ENCODE measurements at places on chromosomes 11 and 22.

- DNase-seq, result no peak
Measured at GRCh38 chr11:96342014-96342960, 708 bp downstream of the MAML2 start.

DNA sequence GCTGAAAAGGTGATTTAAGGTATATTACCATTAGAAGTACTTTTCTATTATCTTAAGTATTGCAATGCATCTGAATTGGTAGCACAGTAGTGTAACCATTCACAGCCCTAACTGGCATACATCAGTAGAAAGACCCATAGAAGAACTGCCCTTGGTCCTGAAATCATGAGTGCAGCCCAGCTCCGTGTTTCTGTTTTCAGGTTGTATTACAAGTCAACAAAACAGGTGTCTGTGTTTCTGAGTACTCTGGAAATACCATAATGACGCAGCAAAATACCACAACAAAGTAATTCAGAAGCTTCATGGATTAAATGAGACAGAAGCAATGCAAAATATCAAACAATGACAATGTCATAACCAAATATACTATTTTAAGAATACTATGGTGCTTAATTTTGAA is 226.3 kb downstream of the OPCML start:
- DNase-seq, result no peak

GRCh38 chr11:86678823-86679222 is 6.4 kb upstream of the ME3 start:
- no peak for DNase-seq

- no peak for DNase-seq
Measured at GRCh38 chr11:60634126-60634525, 65.3 kb upstream of the MS4A8 start.

DNA sequence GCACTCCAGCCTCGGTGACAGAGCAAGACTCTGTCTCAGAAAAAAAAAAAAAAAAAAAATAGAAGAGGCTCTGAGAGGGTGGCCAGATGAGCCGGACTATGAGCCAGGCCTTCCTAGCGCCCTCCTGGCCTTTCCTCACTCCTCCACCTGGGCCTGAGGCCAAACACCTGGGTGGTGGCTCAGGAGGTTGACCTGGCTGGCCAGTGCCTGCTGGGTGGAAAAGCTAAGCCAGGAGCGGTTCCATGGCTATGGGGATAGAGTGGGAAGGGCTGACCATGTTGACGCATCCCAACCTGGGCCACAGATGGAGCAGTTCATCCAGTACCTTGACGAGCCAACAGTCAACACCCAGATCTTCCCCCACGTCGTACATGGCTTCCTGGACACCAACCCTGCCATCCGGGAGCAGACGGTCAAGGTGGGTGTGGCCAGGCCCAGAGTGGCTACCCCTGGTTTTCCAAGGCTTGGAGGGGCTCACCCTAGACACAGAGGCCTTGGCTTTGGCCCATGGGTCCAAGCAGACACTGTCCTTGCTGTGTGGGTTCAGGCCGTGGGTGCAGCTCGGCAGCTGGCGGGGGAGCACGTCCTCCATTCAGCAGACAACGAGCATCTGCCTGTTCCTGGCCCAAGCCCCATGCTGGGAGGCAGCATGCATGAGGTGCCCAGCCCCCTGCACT is 7.6 kb downstream of the SCYL1 start:
- DNase-seq, result no peak

DNA sequence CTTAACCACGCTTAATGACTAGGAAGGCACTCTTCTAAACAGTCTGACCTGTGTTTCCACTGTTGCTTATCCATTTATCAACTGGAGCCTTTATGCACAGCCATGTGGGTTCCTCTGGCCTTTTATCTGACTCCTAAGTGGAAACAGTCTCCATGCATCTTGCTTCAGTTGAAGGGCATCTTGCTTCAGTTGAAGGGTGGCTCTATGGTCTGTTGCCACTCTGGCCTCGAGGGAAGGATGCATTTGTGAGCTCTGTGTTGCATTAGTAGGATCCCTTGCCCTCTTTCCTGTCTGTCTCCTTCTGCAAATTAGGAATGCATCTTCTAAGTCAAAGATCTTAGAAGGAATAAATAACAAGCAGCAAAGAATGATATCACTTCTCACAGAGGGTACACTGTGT is 25.8 kb upstream of the C11orf96 start:
- DNase-seq, result no peak

GRCh38 chr22:39535357-39535725 is 2.8 kb upstream of the RPS19BP1 start:
- DNase-seq, result no peak

DNA sequence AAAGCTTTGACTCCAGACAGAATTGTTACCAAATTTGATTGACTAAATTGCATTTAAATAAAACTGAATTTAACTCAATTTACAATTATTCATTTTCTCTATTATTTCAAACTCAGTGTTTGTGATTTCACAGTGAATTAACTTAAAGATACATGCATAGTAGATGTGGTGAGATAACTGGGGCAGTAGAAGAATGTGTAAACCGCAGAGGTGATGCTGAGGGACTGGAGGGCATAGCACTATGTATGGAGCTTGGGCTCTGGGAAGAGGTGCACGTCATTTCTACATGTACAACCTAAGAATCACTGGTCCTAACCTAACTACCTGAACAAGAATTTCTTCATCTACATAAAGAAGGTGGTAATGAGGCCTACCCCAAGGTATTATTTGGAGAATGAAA is 13.7 kb downstream of the OR5B17 start:
- no peak for DNase-seq

GRCh38 chr11:76577226-76577920 is 93.2 kb downstream of the LRRC32 start:
- DNase-seq, result peak; percentile 87

DNA sequence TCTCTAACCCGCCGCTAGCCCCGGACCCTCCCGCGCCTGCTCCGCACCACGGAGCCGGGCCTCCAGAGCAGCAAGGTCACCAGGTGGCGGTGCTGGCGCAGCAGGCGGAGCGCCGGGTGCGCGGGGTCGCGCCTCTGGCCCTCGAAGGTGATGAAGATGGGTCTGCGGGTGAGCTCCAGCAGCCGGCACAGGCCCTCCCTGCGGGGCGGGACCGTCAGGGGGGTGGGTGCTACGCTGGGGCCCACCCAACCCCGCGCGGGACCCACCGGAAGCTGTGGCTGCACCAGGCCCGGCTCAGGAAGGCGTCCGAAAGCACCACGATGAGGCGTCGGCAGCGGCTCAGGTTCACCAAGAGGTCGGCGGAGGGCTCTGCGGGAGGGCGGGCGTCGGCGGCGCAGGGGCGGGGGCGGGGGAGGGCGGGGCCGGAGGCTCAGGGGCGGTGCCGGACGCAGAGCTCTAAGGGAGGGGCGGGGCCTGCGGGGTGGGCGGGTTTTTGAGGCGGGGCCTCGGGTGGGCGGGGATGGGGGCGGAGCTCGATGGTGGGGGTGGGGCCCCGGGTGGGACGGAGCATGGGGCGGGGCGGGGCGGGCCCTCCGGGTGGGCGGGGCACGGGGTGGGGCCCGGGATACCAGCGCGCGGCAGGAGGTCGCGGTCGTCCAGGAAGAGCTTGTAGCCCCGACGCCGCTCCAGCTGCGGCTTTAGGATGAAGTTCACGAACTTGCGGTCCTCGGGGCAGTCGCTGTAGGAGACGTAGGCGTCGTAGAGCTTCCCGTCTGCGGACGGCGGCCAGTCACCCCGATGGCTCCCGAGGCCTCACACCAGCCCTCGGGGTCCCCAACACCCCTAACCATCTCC is 7.8 kb downstream of the SIGIRR start:
- DNase-seq, result peak; percentile 82

- peak; percentile 47 for DNase-seq
Measured at GRCh38 chr11:2885017-2885677, 428 bp downstream of the CDKN1C start.

DNA sequence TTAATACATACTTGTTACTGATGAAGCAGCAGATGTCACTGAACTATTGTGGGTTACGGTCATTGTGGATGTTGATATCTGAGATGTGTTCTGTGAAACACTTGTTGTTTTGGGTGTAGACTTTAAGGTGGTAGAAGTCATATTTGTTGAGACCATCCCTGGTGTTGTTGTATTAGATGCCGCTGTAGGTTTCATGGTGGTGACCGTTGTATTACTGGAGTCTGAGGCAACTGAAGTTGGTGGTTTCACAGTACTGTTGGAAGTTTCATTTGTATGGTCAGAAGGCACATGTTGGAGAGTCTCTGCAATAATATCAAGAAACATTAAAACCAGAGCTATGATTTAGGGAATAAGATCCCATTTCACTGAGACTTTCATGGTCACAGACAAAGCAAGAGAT is 50.7 kb downstream of the TMEM123 start:
- DNase-seq, result no peak
